ENCODE measurements at places on chromosomes 1 and 21.

GRCh38 chr1:203367057-203367456 lies 16.1 kb upstream of the FMOD start:
- no peak for DNase-seq

DNA sequence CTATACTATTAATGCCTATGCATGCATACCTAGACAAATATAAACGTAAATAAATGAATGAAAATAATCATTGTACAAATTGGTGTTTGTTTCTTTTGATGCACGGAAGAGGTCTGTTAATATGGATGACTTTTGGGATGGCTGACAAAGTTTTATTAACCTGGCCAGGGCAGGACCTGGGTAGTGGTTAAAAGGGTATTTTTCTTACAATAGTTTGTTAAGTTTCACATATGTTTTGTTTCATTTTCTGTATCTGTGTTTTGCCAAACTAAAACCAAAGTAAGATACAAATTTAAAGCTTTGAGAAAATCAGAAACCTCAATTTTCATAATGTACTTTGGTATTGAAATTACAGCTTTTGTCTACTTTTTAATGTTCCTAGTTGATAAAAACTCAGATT lies 222.7 kb upstream of the OLFM3 start:
- DNase-seq: no peak

GRCh38 chr1:182766050-182766449 lies 23.5 kb upstream of the NPL start:
- DNase-seq: no peak

GRCh38 chr1:206535853-206536188 lies 28.5 kb downstream of the RASSF5 start:
- DNase-seq: no peak

DNA sequence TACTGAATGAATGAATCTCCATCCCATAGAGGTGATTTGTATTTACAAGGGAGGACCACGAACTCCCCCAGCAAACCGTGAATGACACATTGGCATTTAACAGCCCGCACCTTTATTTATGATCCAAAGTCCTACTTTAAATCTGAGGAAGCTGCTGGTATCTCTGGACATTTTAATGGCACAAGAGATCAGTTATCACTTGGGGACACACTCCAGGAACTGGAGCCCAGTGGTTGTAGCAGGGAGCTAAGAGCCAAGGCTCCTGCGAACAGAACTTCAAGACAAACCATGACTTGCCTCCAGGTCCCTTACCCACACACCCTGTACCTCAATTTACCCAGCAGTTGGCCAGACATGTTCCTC lies 1.2 kb downstream of the CTNNBIP1 start:
- DNase-seq: no peak

- DNase-seq: peak; percentile 31
Measured at GRCh38 chr1:184116287-184116686, 64.8 kb downstream of the TSEN15 start.

DNA sequence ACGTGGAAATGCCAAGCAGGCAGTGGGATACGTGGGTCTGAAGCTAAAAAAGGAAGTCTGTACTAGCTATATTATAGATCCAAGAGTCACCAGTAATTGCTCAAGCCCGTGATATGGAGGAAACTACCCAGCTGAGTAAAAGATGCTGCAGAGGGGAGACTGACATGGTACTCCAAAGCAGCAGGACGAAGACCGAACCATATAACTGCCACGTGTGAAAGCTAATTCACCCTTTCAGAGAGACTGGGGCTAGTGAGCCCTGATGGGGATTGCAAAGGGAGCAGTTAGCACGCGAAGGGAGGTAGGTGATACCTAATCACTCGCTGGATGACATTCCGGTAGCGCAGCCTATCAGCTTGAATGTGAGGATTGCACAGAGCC lies 316 bp downstream of the AP4B1 start:
- no peak for DNase-seq

- DNase-seq: no peak
Measured at GRCh38 chr1:160070243-160071163, 543 bp upstream of the KCNJ10 start.

GRCh38 chr1:171788696-171789095 lies 7.2 kb downstream of the METTL13 start:
- DNase-seq: no peak

DNA sequence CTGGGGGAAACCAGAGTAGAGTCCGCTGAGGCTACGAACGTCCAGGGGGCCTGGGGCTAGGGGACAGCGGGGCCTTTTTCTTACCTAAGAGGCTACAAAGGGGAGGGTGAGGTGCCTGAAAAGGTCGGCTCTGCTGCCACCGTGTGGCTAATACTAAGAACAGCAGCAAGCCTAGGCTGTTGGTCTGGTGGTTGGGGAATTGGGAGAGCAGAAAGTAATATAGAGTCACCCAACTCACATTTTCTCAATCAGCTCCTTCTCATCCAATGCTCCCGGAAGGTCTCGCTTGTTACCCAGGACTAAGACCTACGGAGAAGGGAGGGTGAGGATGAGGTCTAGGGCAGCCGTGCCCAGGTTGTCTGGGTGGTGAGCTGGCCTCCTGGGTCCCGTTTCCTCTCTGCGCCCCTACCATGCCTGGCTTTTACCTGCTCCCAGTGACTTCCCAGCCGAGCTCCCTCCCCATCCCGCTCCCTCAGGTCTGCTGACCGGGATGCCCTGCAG lies 9.3 kb downstream of the ARL8A start:
- no peak for DNase-seq

GRCh38 chr1:25560001-25560400 lies 16.6 kb downstream of the LDLRAP1 start:
- DNase-seq: no peak

- DNase-seq: no peak
Measured at GRCh38 chr1:111873460-111874030, 115.9 kb downstream of the KCND3 start.

- DNase-seq: no peak
Measured at GRCh38 chr1:67440339-67440738, 10.1 kb upstream of the SERBP1 start.

- no peak for DNase-seq
Measured at GRCh38 chr1:58481962-58482361, 64.6 kb downstream of the OMA1 start.

- no peak for DNase-seq
Measured at GRCh38 chr1:185468626-185469025, 151.6 kb upstream of the IVNS1ABP start.

DNA sequence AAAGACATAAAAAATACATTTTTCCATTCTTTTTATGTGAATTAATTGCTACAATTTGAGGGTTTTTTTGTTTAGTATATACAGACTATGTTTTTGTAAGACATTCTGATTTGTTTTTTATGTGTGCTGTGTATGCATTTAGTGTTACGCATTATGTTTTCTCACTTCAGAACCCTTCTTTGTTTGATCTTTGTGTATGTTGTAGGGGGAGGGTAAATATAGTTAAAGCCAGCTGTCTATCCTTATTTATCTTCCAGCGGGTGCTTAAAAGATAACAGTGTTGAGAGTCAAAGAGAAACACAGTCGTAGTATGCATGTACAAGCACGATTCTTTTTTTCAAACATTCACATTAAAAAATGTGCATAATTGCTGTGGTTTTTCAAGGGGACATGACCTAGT lies 97.5 kb upstream of the KIAA1614 start:
- DNase-seq: no peak

- no peak for DNase-seq
Measured at GRCh38 chr1:219413536-219413935, 199.4 kb downstream of the ZC3H11B start.

DNA sequence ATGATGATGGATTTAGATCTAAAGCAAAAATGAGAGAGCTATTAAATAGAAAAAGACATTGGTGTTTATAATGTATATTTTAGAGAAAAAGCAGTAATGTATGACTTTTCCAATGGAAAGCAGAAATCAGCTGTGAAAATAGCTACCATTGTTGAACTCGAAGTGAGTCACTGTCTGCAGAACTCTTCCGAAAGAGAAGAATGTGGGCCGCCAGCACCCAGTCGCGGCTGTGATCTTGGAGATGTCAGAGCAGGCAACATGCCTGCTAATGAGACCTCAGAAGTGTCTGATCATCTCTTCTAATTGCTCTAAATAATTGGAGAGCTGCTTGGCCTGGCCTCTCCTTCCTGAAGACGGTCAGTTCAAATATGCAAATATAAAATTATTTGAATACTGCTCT lies 333.6 kb upstream of the RUNX1 start:
- no peak for DNase-seq

DNA sequence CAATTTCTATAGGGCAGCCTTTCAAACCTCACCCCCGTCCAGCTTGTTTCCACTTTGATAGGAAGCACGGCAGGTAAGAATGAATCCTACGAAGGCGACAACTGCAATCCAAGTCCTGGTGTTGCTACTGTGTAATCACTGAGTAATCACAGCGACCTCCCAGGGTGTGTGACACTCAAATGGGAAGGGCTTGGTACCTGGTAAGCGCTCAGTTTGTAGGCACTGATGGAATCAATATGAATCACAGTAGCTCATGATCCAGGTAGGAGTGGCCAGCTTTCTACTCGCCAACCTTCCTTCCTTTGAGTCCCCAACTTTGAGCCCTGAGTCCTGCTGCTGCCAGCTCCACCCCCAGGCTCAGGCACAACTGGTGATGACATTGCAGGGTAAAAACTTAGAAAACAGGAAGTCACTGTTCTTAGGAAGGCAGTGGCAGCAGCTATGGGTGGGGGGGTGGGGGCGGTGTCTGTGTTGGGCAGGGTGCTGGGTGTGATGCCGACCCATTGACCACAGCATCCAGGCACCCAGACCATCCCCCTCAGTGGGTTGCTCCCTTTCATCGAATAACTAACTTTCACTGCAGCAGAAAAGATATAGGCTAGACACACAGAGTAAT lies 70.7 kb downstream of the CD247 start:
- DNase-seq: no peak

DNA sequence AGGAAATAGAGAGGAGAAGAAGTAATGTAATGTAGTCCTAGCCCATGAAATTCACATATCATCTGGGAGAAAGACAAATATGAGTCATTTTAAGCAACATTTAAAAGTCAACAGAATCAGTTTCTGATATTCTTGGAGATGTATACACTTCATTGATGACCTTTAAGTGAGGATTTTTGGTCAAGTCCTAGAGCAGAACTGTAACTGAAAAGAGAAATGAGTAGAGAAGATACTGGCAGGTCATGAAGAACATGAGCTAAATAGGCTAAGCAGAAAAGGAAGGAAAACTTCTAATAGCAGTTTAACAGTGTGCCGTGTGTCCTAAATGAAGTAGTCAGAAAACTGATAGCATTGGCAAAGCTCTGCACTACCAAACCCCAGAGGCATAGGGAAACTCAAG lies 4.6 kb downstream of the ZFP69B start:
- no peak for DNase-seq

- DNase-seq: no peak
Measured at GRCh38 chr1:152218762-152219436, 5.1 kb downstream of the HRNR start.

DNA sequence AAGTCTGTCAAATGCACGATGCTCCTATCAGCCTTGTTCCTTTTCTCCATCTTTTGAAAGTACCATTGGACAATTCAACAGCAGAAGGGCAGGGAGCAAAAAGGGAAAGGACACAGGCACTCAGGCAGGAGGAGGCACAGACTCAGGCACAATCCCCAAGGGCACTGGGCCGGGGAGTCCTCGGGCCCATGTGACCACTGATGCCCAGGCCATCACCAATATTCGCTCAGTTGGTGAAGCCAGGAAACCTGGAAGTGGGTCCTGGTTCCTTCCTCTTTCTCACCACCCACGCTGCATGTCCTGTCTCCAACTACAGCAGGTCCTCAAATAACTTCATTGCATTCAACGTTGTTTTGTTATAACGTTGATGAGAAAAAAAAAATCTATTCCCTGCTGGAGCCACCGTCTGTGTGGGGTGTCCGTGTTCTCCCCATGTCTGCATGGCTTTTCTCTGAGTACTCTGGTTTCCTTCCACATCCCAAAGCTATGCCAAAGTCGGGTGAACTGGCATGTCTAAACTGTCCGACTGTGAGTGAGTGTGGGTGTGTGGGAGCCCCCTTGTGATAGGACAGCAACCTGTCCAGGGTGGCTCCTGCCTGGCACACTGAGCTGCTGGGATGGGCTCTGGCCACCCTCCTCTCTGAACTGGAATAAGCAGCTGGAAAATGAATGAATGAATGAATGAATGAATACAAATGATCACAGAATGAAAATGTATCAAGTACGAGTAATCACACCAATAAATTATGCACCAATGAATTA lies 12.5 kb downstream of the NID1 start:
- no peak for DNase-seq

DNA sequence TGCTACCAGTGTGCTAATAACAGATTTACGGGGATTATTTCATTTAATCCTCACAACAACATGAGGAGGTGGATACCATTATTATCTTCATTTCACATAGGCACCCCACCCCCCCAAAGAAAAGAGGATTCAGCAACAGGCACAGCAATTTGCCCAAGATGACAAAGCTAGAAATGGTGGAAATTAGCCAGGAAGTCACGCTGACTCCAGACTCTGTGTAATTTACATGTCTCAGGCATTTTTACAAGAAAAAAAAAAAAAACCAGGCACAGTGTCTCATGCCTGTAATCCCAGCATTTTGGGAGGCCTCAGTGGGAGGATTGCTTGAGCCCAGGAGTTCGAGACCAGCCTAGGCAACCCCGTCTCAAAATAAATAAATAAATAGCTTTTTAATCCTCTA lies 37.5 kb upstream of the PRDM2 start:
- DNase-seq: no peak

- no peak for DNase-seq
Measured at GRCh38 chr21:15795533-15795932, 65.8 kb downstream of the USP25 start.

DNA sequence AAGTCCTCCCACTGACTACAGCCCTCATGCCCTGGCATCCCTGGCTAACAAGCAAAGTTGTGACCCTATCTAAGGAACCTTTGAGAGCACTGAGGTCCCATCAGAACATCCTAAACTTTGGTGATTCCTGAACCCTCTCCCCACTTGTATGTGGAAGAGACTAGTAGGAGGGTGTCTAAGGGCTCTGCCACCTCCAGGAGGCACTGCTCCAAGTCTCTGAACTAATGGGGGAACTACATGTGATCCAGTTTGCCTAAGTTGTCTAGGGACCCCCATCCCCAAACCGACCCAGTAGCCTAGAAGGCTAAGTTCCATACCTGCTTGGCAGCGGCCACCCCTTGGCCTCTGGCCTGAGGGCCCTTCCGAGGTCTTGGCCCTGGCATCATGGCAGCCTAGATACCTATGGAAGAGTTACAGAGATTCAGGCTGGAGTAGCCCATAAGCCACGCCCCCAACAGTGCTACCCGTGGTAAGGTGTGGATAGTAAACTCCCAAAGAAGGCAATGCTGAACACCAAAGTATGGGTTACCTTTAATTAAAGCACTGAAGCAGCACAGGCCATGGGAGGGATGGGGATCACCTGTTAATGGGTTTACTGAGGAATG lies 1.7 kb downstream of the CC2D1B start:
- DNase-seq: no peak

- DNase-seq: no peak
Measured at GRCh38 chr1:63328781-63329180, 6.4 kb downstream of the FOXD3 start.

Data from skeletal muscle cell (primary cell).